Fibroblast of mammary gland (primary cell): ENCODE measurements at places on chromosomes 16 and 17.
A peak's percentile ranks its signal among the peaks of the same experiment; 100 is the strongest.

GRCh38 chr16:58148526-58148925 lies 19.3 kb upstream of the CFAP20 start:
- DNase-seq, result no peak

DNA sequence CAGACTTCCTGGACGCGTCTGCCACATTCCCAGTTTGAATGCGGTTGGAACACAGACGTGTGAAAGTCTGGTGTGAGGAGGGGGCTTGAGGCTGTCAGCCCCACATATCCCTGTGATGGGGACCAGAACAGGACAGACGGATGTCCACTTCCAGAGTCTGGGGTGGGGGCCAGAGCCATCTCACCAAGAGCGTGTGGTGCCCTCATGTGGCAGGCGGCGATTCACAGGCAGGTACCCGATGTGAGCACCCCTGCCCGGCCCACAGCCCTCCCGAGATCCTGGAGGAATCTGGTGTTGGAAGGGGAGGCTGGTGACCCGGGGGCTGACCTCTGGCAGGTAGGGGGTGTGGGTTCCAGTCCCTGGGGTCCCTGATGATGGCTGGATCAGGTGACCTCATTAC lies 51.5 kb downstream of the ENGASE start:
- no peak for DNase-seq

DNA sequence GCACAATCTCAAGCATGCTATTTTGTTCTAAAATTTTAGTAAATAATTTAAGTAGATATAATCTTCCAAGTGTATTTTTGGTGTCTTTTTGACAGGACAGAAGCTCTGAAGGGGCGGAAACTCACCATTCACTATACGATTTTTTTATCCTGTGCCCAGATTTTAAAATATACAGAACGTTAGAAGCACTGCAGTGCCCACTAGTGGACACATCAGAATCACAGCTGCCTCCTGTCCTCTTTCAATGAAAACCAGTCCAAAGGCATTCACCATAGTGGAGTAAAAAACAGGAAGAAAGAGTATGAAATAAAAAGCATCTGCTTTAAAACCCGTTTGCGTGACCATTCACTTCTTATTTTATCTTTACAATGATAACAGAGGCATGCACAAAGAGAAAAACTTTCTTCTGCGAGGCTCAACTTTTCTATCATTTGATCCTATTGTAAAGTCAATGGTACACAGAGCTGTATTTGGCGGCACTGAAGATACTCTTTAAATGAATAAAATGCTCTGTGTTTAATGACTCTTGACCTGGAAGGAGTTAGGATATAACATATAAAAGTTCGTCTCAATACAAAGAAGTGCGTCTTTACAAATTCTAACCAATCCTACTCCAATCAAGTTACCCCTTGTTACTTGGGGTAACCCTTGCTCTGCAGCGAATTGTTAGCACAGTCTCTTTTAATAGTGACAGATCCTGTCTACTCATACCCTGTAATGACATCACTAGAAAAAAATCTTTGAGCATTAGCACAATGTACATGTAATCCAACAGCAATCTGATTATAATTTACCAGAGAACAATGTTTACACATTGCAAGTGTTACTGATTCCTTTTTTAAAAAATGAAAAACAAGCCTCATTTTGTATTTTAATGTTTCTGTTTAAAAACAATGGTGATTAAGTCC lies 339.8 kb upstream of the PSMD7 start:
- peak; percentile 65 for DNase-seq

- no peak for DNase-seq
Measured at GRCh38 chr17:9225305-9226101, 204.2 kb downstream of the NTN1 start.

- no peak for DNase-seq
Measured at GRCh38 chr16:66477028-66477515, 50.0 kb downstream of the BEAN1 start.

DNA sequence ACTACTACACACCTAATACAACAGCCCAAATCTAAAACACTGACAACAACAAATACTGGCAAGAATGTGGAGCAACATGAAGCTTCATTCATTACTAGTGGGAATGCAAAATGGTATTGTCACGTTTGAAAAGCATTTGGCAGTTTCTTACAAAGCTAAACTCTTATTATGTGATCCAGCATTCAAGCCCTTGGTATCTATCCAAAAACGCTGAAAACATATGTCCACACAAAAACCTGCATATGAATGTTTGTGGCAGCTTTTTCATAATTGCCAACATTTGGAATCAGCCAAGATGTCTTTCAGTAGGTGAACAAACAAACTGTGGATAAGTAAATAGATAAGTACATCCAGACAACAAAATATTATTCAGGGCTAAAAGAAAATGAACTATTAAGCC lies 501.1 kb upstream of the KIF2B start:
- no peak for DNase-seq

- no peak for DNase-seq
Measured at GRCh38 chr17:58394534-58395223, 22.7 kb downstream of the RNF43 start.

GRCh38 chr16:81730090-81731051 lies 48.7 kb upstream of the PLCG2 start:
- peak; percentile 72 for DNase-seq

- no peak for DNase-seq
Measured at GRCh38 chr16:84973776-84974523, 37.4 kb downstream of the ZDHHC7 start.

- DNase-seq, result no peak
Measured at GRCh38 chr17:13734880-13735279, 133.2 kb upstream of the HS3ST3A1 start.

DNA sequence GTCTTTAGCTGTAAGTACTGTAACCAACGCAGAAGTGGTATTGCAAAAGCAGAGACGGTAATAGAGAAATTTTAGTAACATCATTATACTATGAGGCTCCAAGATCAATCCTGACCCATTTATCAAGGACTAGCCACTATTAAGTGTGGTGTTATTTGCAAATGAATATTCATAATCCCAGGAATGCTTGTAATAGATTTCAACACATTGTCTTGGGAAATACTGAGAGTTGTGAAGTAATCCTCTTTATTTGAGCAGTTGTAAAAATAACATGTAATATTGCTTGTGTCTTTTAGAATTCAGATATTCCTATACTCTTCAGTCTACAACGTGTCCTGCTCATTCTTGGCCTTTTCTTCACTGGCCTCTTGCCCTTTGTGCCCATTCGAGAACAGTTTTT lies 46.4 kb downstream of the GDPD1 start:
- no peak for DNase-seq

- no peak for DNase-seq
Measured at GRCh38 chr16:35306915-35307314, 1847.5 kb downstream of the TP53TG3F start.

- no peak for DNase-seq
Measured at GRCh38 chr16:54805648-54806047, 125.0 kb upstream of the IRX5 start.

- DNase-seq, result no peak
Measured at GRCh38 chr17:79842656-79843473, 3.6 kb upstream of the CBX4 start.

GRCh38 chr16:67459861-67460150 lies 21.2 kb downstream of the ATP6V0D1 start:
- DNase-seq, result no peak

- no peak for DNase-seq
Measured at GRCh38 chr16:85708338-85708737, 19.6 kb upstream of the GINS2 start.

DNA sequence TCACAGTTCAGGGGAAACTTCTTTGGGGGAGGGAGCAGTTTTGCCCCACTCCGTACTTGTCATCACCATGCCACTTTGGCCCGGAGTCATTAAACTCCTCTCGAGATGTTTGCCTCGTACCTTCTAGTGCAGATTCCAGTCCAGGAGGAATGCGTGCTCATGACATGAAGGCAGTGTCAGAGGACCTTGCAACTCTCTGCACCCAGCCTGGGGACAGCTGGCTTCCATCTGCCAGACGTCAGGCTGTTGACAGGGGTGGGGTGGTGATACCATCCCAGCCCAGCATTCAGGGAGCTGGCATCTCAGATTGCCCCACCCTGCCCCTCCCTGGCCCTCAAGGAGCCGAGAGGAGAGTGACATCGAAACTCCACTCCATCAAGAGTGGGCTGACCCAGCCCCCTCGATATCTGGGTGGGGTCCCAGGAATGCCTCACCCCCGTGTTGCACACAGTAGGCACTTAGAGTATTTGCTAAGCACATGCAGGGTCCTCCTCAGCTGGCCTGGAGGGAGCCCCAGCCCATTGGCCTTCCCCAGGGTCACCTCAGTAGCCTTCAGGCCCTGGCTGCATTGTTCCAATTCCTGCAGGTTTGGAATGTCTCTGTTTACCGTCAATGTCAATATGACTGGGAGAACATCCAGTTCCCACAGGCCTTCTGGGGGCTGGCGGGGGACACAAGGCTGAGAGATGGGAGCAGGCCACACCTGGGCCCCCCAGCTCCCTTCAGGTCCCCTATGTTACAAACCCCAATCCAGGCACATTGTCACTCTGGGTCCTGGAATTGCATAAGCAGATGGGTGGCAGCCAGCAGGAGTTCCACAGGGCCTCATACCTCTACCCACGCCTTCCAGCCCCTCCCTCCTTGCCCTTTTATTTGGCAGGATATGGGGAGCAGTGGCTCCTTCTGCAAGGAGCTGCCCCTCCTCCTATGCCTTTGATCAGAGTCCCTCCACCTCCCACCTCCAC lies 21.3 kb upstream of the EMP2 start:
- DNase-seq, result no peak

DNA sequence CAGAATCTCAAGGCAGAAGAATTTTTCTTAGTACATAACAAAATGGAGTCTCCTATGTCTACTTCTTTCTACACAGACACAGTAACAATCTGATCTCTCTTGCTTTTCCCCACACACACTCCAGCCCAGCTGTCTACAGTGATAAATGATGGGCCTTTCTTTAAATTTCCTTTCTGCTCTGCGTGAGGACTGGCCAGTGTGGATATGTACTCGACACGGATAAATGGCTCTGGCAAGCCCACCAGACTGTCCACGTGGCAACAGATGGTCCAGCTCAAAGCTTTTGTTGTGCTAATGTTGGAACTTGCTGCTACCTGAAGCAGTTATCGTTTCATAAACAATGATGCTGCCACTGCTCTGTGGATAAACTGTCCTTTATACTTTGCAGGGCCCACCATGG lies 410.7 kb downstream of the TMEM114 start:
- no peak for DNase-seq

GRCh38 chr17:28968914-28969295 lies 17.6 kb upstream of the PHF12 start:
- peak; percentile 27 for DNase-seq

DNA sequence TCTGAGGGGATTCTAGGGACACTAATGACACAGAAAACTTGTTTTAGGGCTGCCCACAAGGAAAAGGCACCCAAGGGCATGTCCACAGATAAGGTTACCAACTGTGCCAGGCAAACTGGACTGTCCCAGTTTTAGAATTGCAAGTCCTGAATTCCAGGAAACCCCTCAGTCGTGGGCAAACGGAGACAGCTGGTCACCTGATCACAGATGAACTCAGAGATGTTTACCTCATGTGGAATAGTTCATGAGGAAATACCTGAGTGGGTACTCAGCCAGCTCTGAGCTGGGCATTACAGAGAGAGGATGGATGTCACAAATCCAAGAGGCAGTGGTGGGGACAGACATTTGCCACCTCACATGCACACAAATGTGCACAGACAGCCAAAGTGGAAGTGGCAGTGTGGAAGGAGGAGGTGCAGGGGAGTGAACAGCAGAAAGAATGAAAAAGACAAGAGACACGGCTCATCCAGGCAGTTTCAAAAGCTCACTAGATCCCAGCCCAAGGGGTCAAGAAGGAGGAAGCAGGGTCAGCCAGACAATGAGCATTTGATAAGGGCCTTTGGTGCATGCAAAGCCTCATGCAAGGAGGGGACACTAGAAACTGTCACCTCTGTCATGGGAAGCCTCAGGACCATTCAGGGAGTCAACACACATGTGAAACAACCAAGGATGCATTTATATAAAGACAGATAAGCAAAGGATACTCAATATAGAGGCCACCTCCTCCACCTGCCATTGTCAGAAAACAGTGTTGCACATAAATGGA lies 24.8 kb downstream of the TTLL6 start:
- no peak for DNase-seq

GRCh38 chr16:22292320-22292719 lies 4.9 kb upstream of the POLR3E start:
- no peak for DNase-seq

GRCh38 chr17:45288825-45289224 lies 26.9 kb upstream of the SPATA32 start:
- DNase-seq, result no peak

DNA sequence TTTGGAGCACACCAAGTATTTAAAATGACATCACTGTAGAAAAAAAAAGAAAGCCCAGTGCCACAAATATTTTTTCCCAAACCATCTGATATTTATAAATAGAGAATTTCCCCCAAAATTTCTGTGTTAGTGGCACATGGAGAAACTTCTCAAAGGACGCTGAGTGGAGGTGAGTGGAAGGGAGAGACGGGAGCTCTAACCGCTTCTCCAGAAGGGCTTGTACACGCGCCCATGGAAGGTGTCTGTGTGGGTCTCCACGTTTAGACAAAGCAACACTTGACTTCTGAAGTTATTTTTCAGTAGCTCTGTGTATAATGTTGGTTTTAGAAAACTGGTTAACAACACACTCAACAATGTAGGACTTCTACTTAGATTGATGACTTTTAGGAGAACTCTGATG lies 1.0 kb downstream of the MYOCD start:
- DNase-seq, result no peak

DNA sequence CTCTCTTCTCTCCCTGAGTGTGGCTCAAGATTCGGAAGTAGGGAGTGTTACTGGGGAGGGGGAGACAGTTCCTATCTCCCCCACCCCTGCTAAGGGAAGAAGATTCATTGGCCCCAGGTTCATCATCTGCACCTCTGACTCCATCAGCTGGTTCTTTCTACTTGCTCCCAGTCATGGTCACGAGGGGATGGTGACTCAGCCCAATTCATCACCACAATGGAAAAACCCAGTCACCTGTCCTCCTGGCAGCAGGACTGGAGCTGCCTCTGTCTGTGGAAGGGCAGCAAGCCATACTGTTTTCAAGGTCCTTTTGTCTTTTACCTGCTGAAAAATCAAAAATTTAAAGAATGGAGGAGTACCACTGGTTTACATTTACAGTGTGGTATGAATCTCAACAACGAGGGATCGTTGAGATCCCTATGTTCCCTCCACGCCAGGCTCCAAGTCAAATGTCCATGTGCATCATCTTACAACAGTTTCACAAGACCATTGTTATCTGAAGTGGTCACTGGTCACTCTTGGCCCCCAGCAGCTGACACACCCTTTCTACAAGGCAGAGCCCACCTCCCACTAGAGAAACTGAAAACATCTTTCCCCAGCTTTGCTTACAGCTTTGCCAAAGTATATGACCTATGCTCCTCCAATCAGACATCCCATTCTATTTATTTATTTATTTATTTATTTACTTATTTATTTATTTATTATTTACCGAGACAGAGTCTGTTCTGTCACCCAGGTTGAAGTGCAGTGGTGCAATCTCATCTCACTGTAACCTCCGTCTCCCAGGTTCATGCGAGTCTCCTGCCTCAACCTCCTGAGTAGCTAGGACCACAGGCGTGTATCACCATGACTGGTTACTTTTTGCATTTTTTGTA lies 40.4 kb upstream of the NDRG4 start:
- peak; percentile 75 for DNase-seq

- peak; percentile 63 for DNase-seq
Measured at GRCh38 chr16:8572919-8573724, 17.2 kb downstream of the TMEM114 start.
